ENCODE measurements at places on chromosomes 13 and 19.

GRCh38 chr13:111854403-111854802 is 212.5 kb upstream of the SOX1 start:
- no peak for DNase-seq

GRCh38 chr13:105773241-105773640 is 762.2 kb downstream of the EFNB2 start:
- no peak for DNase-seq

GRCh38 chr13:104750377-104750776 is 1684.2 kb upstream of the SLC10A2 start:
- no peak for DNase-seq

- DNase-seq = peak; percentile 63
These were observed 9.8 kb downstream of the MCF2L start for GRCh38 chr13:112978561-112979405.

GRCh38 chr19:11138601-11139300 is 16.8 kb downstream of the SPC24 start:
- peak; percentile 89 for DNase-seq

DNA sequence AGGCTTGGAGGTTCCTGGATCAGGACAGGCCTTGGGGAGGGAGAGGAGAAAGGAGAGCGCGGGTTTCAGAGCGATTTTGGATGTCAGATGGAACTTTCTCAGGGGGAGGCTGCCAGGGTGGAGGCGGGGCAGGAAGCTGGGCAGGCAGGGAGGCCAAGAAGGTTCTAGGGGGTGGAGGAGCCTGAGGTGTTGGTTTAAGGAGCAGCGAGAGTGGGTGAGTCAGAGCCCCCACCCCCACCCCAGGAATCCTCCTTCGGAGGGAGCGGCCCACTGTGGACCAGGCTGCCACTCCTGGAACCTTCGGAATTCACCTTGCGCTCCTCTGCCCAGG is 15.9 kb upstream of the NOP53 start:
- DNase-seq = peak; percentile 84

DNA sequence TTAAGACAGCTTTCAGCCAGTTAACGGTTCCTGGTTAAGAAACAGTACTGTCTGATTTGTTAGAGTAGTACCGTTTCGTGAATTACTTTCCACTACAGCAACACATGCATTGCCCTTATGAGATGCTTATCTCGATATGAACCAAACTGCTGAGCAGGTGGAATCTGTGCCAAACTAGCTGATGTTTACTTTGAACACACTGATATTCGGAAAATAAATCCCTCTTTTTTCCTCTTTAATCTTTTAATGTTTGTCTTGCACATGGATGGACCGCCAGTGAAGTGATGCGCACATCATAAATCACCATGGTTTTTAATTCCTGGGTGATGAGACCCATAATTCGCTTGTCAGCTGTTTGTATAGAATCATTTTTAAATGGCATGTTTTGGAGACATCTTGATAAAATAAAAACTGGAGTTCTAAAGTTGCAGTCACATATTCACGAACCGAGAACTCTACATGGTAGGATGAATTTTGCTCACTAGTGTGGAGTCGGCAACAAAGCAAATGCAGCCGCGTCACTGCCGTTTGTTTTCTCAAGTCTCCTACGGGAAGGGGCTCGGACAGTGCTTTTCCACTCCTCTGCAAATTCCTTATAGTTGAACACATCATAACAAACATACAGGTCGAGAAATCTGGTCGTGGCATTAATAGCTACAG is 1.1 kb downstream of the GJA3 start:
- no peak for DNase-seq

- no peak for DNase-seq
These were observed 72.6 kb downstream of the SIPA1L3 start for GRCh38 chr19:37979547-37980082.

GRCh38 chr13:39273953-39274738 is 235.9 kb downstream of the NHLRC3 start:
- DNase-seq = no peak

GRCh38 chr13:79548902-79549301 is 67.9 kb downstream of the NDFIP2 start:
- no peak for DNase-seq

DNA sequence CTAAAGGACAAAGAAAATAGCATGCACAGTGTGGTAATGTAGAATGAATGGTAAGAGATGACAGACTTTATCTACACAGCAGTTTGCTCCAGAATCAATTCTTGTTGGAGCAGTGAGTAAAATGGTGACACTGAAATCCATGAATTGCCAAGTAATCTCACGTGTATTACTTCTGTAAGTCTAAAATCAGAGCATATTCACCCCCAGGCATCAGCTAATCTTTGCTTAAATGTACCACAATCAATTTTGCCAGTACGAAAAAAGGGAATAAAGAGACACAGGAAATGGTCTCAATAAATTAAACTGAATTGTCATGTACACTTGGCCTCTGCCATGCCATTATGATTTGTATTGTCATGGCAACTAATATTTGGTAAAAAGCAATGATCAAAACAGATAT is 294.2 kb downstream of the PCDH17 start:
- DNase-seq = no peak

- no peak for DNase-seq
These were observed 35.2 kb downstream of the PIP5K1C start for GRCh38 chr19:3664879-3665642.

- DNase-seq = no peak
These were observed 4.2 kb upstream of the CCNA1 start for GRCh38 chr13:36428086-36428485.

GRCh38 chr13:18947376-18947977 is 234.1 kb downstream of the TUBA3C start:
- DNase-seq = no peak

GRCh38 chr13:80037505-80037888 is 303.4 kb downstream of the SPRY2 start:
- DNase-seq = no peak

DNA sequence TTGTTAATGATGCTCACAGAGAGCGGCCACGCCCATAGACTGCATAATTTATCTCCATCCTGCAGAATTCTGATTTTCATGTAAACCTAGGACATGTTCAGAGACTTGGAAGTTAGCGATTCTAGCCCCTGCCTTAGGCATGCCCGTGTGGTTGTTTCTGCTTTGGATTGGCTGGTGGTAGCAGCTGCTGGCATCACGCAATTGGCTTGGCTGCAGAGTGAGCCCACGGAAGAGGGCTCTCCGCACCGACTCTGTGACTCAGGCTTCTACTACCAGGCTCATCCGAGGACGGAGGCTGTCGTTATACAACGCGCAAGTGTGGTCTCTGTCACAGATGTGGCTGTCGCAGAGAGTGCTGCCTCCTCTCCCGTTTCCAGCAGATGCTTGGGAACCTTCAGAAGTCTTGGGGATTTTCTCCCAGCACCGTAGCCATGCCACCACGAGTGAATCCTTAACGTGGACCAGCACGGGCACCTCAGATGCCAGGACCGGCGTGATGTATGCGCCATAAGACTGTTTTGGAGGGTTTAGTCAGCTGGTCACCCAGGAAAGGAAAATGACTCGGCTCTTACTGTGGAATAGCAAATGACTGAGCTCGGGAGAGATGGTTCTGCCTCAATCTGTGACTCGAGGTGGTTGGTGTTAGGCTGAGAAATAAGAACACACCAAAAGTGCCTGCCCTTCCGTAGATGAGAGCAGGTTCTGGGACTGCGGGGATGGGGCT is 61.0 kb upstream of the F7 start:
- DNase-seq = no peak

GRCh38 chr13:21528616-21529015 is 69.5 kb upstream of the ZDHHC20 start:
- DNase-seq = no peak

GRCh38 chr19:7676854-7677253 is at the start of gene MCEMP1:
Gene MCEMP1, plus strand, starts transcription at chr19:7677090. Its CDS starts 31 bp downstream, at chr19:7677121.
- no peak for DNase-seq

- no peak for DNase-seq
These were observed 49.6 kb upstream of the RAP2A start for GRCh38 chr13:97384371-97384770.

DNA sequence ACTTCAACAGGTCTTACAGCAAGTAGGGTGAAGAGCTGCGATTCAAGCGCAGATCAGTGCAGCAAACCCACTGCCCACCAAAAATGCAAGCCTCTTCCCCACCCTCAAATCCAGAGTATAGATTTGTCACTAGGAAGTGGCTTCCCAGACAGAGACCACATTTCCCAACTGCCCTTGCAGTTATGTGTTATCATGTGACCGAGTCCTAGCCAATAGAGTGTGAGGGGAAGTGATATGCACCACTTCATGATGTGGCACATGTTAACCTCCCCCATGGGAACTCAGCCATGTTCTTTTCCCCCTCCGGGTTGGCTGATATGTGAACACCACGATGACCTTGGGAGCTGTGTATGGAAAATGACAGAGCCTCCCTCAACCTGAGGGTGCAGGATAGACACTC is 50.8 kb downstream of the MBD3L2B start:
- no peak for DNase-seq

- DNase-seq = peak; percentile 27
These were observed 9.2 kb upstream of the GMIP start for GRCh38 chr19:19652482-19653295.

- no peak for DNase-seq
These were observed 3.2 kb upstream of the MYCBP2 start for GRCh38 chr13:77329911-77330584.

DNA sequence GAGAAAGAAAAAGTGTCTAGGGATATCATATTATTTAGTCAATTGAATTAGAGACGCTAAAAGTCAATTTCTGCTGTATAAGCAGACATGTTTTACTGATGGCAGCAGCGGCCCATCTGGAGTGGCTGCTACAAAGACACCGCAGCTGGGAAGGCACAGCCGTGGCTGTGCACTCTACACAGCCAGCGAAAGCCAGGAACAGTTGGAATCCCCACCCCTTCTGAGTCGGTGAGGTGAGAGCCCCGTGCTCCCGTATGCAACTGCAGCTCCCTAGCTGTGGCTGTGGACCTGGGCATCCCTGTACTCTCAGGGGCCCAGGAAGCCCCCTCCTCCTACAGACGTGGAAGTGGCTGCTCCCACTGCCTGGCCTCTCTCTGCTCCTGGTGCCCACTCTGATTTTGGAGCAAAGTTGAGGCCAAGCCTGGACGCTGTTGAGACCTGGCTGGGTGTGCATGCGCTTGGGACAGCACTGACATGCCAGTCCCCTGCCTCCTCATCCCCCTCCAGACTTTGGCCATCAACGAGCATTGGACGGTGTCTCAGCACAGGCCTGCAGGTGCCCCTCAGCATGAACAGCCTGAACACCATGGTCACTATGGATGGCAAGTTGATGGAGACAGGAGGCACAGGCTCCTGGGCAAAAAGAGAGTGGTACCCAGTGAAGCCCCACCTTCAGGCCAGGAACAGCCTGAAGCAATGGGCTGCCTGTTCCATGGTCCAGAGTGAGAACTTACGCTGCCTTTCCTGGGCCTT is 944.0 kb upstream of the MIR17HG start:
- no peak for DNase-seq

DNA sequence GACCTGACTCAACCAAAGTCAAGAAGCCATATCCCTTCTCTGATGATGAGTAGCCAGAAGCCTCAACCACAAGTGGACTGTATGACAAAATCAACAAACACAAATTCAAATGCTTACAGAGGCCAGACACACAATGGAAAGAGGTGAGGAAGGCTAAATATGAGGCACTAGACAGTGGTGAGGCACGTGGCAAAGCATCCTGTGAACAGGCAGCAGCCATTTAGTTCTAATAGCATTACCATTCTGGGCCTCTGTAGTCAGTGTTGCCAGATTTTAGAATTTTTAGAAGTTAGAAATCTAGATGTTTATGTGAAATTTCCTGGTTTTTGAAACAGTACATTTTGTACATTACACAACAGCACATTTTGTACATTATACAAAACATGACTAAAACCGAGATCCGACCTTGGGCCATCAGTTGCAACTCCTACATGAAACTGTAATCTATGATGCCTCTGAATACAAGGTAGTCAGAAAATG is 403.3 kb downstream of the COG6 start:
- no peak for DNase-seq

- no peak for DNase-seq
These were observed 4.9 kb downstream of the SLC7A10 start for GRCh38 chr19:33220735-33221134.

DNA sequence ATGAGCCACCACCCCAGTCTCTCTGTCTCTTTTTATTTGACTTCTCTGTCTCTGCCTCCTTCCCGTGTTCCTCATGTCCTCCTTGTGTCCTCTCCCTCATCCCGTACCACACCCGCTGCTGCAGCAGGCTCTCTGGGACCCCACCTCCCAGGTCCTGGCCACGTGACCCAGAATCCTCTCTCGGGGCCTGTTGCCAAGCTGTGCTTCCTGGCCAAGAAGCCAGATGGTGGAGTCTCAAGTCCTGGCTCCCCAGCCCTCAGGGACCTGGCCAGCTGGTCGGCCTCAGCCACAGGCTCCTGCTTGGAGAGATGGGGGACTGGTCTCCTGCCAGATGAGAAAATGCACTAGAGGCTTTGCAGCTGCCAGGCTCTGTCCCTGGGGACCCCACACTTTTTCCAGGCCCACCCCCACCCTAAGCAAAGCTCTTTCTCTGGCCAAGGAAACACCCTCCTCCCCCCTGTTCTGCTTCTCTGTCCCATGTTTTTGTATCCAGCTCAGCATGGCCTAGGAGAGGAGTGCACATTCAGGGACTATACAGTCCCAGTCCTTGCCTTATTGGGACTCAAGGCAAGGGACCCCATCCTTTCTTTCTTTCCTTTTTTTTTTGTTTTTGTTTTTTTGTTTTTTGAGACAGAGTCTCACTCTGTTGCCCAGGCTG is 34.3 kb upstream of the SHKBP1 start:
- DNase-seq = no peak

GRCh38 chr19:4086411-4086867 is 19.7 kb upstream of the ZBTB7A start:
- DNase-seq = no peak

GRCh38 chr13:66343224-66343828 is 886.8 kb downstream of the PCDH9 start:
- DNase-seq = no peak

GRCh38 chr13:61144834-61145593 is 270.6 kb downstream of the PCDH20 start:
- no peak for DNase-seq

- no peak for DNase-seq
These were observed 8.5 kb downstream of the MED26 start for GRCh38 chr19:16619457-16619856.

DNA sequence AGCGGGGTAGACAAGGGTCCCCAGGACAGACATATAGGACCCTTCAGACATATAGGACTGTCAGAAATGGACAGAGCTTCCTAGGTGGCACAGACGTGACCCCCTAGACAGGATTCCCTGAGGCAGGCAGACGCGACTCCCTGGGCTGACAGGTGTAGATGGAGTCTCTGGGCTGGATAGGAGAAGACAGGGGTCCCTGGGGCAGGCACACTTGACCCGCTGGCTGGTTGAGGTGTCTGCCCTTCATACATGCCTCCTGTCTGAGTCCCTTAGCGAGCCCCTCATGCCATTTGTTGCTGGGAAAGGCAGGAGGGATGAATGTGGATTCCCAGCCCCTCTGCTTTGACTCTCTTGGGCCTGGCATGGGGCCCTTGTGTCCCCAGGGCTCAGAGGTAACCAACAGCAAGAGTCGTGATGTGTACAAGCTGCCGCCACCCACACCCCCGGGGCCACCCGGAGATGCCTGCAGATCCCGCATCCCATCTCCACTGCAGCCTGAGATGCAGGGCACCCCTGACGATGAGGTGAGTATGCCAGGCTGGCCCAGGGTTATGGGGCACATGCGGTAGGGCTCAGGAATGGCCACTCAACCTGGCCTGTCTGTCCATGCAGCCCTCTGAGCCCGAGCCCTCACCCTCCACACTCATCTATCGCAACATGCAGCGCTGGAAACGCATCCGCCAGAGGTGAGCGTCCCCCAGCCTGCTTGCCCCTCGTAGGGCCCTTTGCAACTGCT is 3.0 kb downstream of the HSPB6 start:
- DNase-seq = no peak

All from left hindlimb (tissue), 1 donor.